ENCODE measurements at places on chromosomes 3 and 15.

DNA sequence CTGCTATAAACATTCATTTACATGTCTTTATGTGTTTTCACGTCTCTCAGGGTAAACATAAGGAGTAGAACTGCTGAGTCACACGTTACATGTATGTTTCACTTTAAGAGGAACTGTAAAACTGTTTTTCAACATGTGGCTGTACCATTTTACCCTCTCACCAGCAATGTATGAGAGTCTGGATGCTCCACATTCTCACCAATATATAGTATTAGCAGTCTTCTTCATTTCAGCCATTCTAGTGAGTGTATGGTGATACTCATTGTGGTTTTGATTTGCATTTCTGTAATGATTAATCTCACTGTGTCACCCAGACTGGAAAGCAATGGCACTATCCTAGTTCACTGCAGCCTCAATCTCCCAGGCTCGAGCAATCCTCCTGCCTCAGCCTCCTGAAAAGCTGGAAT, 37.1 kb downstream of the PHC3 start:
- no peak for DNase-seq

- no peak for DNase-seq
Observed at GRCh38 chr15:70217226-70218160, 119.8 kb upstream of the TLE3 start.

GRCh38 chr15:70358011-70358819, 260.5 kb upstream of the TLE3 start:
- no peak for DNase-seq

DNA sequence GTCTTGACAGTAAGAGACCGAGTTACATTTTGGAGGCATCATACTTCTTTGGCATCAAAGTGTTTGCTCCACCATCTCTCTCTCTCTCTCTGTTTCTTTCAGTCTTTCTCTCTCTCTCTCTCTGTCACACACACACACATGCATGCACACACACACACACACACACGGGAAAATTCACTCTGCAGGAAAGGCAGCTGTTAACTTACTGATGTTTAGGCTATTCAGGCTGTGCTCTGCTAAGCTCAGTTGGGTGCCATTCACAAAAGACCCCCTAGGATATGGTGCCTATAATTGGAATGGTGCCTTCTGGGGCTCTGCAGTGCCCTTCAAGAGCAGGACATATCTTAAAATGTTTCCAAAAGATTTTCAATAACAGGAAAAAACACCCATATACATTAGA, 78.2 kb downstream of the KCNH8 start:
- no peak for DNase-seq

GRCh38 chr3:153925841-153926514, 195.2 kb upstream of the ARHGEF26 start:
- no peak for DNase-seq

DNA sequence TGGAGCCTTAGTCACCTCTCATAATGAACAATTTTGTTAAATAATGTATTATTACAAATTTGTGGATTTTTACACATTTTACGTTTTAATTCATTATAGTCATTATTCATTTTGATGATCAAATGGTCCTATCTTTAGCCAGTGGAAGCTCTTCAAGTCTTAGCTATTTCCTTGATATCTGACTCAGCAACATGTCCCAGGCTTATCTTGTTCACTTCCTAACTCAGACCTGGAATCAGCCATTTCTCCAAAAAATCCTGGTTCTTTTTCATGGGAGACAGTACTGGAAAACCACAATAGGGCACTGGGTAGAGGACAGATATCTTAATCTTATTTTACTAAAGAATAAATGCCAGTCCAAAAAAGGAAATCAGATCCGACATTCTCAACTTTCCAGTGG, 56.4 kb downstream of the RYK start:
- DNase-seq, result no peak
